Bronchial epithelial cell (primary cell): ENCODE measurements at places on chromosomes 3 and 15. TPM values are rescaled to one million over a fixed set of nuclear protein-coding genes. Genes with fewer than 3 reads are reported as not detected.

Gene MYO5C
- 17.8 and 19.7 TPM in 2 replicates for total RNA-seq

Gene CALML4
- 4.5 and 6.4 TPM in 2 replicates for total RNA-seq

Gene BAHD1
- total RNA-seq = 4.2 and 6.3 TPM in 2 replicates

Gene AGTR1
- not detected in 2 replicates for total RNA-seq

Gene FBXO40
- not detected in 2 replicates for total RNA-seq

Gene WDR73
- 24.0 and 31.0 TPM in 2 replicates for total RNA-seq

Gene TTC21A
- total RNA-seq = 1.1 and 1.8 TPM in 2 replicates

Gene COL8A1
- 2.7 and 3.9 TPM in 2 replicates for total RNA-seq

Gene SYNPR
- not detected in 2 replicates for total RNA-seq

Gene BCL6
- 6.8 and 9.0 TPM in 2 replicates for total RNA-seq

Gene PCLAF
- 1.8 and 3.2 TPM in 2 replicates for total RNA-seq

Gene LSMEM2
- under 0.01 TPM in 1 of 2 replicates, not detected in the other for total RNA-seq

Gene RYK
- 85.0 and 85.1 TPM in 2 replicates for total RNA-seq

Gene LRRN1
- 0.26 TPM in 2 replicates for total RNA-seq

Gene HGD
- under 0.01 and 0.38 TPM in 2 replicates for total RNA-seq

Gene GASK1A
- 0.77 and 1.1 TPM in 2 replicates for total RNA-seq

Gene SLC2A2
- not detected in 2 replicates for total RNA-seq

Gene MGLL
- 25.5 and 47.9 TPM in 2 replicates for total RNA-seq

Gene IL17RC
- 21.1 and 31.7 TPM in 2 replicates for total RNA-seq

Gene ITGA11
- total RNA-seq = 0.53 TPM in 1 of 2 replicates, not detected in the other

Gene LYZL4
- not detected in 2 replicates for total RNA-seq

Gene TBC1D5
- 52.6 and 67.1 TPM in 2 replicates for total RNA-seq

Gene SCAMP5
- total RNA-seq = 0.13 and 1.3 TPM in 2 replicates

Gene PLSCR5
- not detected in 2 replicates for total RNA-seq

Gene FURIN
- total RNA-seq = 32.1 and 49.9 TPM in 2 replicates

Gene PODXL2
- total RNA-seq = 1.8 and 3.4 TPM in 2 replicates

Gene CRYBG3
- 13.4 and 17.7 TPM in 2 replicates for total RNA-seq

Gene NDUFAF3
- 36.3 and 58.9 TPM in 2 replicates for total RNA-seq
